Suppressor macrophage treated with lipopolysaccharide for 1 hour (primary cell): ENCODE measurements at places on chromosomes 16 and 17.

- DNase-seq: peak; percentile 92
Observed at GRCh38 chr17:82205720-82206508, 6.7 kb downstream of the CCDC57 start.

DNA sequence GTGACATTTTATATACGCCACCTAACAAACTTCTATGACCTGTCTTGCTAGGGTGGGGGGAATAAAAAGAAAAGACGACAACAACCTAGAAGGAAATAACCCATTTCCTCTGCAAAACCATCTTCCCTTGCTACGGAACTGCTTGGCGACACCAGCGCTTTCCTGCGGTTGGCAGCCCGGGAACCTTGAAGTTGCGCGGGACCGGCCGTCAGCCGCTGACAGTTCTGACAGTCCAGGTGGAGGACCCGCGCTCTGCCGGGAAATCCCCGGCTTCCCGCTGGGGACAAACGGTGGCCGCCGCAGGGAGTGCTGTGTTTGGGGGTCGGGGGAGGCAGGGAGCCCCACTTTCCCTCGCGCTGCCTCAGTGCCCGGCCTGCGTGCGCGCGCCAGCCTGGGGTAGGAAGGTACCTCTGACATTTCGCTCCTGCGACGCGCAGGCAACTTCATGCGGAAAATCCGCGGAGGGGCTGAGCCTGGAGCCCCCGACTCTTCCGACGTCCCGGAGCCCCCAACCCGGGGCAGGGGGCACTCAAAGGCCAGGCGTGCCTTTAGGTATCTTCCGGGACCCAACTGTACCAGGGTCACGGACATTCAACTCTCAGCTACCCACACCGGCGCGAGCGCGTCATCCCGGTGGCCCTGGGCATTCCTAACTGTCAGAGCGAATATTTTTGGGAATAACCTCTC is 516 bp downstream of the SLC16A6 start:
- DNase-seq: peak; percentile 67

DNA sequence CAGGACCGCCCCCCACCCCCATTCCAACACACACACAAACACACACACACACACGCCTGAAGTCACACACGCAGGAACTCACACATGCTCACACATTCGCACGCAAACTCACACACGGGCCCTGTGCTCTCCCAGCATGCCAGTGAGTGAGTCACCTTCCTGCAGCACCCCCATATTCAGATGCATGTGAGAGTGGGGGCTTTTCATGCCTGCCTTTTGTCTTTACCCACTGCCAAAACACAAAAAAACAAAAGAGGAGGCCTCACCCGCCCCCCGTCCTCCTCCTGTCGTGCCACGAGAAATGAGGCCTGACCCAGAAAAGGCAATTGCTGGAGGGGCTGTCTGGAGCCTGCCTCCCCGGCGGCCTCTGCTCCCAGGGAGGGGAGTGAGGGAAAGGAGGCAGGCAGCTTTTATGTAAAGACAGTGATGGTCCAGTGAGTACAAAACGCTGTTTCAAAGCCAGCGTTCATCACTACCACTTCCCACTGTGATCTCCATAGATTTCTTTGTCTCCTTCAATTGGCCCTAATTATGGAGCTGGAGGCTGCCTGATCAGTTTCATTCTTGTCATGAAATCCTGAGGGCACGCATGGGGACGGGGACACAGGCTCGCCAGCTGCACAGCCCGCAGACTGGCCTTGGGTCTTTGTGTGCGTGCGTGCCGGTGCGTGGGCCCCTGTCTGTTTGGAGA is 29.5 kb upstream of the GSE1 start:
- DNase-seq: no peak

DNA sequence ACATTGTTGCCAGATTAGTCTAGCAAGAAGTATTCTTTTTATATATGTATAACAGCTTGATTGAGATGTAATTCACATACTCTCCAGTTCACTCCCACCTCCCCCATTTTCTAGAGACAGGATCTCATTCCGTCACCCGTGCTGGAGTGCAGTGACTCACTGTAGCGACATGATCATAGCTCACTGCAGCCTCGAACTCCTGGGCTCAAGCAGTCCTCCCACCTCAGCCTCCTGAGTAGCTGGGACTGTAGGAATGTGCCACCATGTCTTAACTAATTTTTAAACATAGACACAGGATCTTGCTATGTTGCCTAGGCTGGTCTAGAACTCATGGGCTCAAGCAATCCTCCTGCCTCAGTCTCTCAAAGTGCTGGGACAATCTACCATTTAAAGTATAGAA is 3.3 kb upstream of the RSAD1 start:
- DNase-seq: no peak

- no peak for DNase-seq
Observed at GRCh38 chr16:66296591-66296990, 69.9 kb upstream of the CDH5 start.

DNA sequence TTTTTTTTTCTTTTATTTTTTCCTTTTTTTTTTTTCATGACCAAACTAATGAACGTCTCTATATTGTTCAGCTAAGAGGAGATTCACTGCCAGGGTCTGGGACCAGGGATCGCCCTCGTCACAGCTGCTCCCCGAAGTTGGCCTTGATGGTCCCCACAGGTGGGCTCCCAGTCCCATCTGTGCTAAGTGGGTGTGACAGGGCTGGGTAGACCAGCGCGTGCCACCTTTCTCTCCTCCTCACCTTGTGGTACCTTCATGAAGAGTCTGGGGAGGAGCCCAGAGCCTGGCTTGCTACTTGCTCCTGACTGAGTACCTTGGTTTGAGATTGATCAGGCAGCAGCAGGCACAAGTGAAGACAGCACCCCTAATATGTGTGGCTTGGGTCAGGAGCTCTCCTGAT is 6.5 kb upstream of the FOXF1 start:
- no peak for DNase-seq

DNA sequence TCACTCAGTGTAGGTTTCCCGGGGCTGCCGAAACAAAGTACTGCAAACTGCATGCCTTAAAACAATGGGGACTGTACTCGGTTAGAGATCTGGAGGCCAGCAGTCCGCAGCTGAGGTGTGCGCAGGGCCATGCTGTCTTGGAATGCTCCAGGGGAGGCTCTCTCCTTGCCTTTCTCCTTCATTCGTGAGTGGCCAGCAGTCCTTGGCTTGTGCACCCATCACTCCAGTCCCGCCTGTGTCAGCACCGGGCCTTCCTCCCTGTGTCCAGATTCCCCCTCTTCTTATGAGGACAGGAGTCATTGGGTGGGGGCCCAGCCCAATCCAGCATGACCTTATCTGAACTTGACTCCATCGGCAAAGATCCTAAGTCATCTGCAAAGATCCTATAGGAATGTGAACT is 43.4 kb downstream of the COX4I1 start:
- no peak for DNase-seq

GRCh38 chr16:11674818-11675560 is 6.7 kb downstream of the SNN start:
- peak; percentile 35 for DNase-seq

GRCh38 chr17:60247836-60248461 is 98.2 kb downstream of the CA4 start:
- no peak for DNase-seq

DNA sequence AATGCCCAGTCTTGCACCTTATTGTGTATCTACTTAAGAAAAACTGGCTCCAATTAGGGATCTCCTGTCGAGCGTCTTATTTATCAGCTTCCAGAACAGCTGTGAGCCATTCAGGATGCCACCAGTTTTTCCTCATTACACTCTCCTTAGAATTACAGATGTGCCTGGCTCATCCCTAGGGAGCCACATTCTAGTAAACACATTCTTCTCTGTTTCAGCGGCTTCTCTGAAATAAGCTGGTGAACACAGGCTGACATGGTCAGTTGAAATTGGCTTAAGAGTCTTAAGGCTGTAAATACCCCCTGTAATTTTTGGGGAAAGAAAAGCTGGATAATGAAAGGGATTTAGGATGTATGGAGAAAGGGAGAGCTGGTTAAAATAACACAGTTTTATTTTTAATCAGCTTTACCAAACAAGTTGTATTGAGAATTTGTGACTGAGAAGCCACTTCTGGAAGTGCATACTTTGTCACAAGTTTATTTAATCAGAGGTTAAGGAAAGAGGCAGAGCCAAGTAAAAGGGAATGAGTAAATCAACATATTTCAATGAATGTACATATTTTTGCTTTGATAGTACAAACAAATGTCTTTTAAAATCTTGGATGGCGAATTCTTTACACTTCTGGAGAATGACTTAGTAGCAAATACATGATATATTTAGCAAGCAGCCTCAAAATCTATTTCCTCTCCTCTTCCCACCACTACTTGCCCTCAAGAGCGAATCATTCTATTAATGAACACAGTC is 562.0 kb upstream of the GOT2 start:
- DNase-seq: no peak

- DNase-seq: no peak
Observed at GRCh38 chr17:31158746-31159377, 64.1 kb downstream of the NF1 start.

DNA sequence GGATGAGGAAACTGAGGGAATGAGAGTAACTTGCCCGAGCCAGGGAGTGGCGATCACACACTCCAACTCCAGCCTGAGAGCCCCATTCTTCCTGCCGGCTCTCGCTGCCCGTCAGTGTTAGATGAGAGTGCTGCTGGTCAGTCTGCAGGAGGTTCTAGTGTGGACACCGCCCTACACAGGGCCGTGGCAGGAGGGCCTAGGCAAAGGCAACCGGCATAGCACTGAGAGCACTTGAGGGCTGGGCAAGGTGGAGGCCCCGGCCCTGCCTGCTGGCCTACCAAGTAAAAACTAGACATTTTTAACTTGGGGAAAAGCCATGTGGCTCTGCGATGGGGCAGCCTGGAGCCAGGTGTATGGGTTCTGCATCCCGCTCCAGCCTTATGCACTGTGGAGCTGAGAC is 354.8 kb downstream of the SEC14L1 start:
- DNase-seq: no peak

- no peak for DNase-seq
Observed at GRCh38 chr16:88131256-88131655, 180.0 kb downstream of the BANP start.

DNA sequence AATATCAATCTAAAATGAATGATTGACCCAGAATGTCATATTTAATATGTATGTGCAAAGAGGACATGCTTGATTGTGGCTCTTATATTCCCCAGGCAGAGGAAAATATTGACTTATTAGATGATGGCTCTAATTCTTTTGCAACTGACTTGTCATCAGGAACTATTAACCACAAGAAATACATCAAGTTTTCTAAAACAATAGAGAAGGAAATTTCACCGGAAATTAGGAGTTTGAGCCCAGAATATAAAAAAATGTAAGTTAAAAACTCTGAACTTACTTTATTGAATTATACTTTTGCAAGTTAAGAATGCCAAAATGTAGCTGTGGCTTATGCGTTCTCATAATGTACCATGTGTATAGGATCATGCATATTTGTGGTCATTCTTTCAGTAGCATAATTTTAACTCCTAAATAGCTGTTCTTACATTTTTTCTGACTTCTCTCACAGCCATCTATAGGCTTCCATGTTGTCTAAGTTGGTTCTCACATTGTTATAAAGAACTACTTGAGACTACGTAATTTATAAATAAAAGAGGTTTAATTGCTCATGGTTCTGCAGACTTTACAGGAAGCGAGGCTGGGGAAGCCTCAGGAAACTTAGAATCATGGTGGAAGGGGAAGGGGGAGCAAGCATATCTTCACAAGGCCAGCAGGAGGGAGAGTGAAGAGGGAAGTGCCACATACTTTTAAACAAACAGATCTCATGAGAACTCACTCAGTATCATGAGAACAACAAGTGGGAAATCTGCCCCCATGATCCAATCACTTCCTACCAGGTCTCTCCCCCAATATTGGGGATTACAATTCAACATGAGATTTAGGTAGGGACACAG is 11.6 kb downstream of the EFCAB13 start:
- no peak for DNase-seq

- DNase-seq: no peak
Observed at GRCh38 chr16:67748834-67749233, 29.7 kb upstream of the GFOD2 start.

GRCh38 chr17:28533091-28533807 is 19.2 kb downstream of the UNC119 start:
- DNase-seq: no peak

GRCh38 chr16:79835194-79835593 is 234.7 kb upstream of the MAF start:
- DNase-seq: no peak
